ENCODE measurements at places on chromosomes 2 and 18.

GRCh38 chr18:45836242-45837205 lies 11.0 kb downstream of the SIGLEC15 start:
- no peak for DNase-seq

DNA sequence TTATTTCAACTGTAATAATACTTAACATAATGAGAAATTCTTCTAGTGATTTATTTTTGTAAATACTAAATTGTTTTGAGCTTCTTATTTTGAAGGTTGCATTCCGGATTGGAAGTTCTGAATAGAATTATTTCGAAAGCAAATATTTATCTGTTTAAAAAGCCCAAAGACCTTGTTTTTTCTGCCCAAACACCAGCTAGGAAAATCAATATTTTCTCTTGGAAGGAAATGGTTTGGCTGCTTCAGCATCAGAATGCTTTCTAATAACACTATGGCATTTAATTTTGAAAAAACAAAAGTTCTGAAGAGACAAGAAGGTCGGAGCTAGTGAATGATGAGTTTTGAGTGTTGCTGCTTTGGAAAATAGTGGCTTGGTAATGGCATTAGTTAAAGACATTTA lies 303.9 kb upstream of the KCNJ3 start:
- no peak for DNase-seq

DNA sequence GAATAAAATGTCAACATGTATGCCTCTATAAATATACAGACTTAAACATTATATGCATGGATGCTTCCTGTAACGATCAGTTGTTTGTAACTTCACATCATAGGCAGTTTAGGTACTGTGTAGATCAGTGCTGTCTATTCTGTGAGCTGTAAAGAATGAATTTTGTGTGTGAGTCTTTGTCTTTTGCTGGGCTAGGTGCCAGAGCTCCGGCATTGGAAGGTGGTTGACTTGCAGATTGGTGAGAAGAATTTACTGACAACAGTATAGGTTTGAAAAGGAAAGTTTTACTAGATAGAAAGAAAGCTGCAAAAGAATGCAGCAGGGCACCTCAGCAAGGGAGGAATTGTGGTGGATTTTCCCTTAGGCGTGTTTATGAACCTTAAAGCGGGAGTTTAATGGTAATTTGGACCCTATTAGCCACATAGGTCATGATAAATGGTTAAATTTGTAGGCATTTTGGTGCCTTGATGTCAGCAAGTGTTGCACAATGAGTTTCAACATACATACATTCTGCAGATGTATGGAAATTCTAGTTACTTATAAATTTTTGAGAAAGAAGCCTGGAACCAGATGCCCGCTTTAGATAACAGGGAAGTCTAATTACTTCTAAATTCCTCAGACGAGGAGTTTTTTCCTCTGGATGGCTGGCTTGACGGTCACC lies 6.7 kb upstream of the QPCT start:
- DNase-seq, result no peak

- no peak for DNase-seq
These were observed 139.9 kb upstream of the MAPRE2 start for GRCh38 chr18:34901299-34901698.

DNA sequence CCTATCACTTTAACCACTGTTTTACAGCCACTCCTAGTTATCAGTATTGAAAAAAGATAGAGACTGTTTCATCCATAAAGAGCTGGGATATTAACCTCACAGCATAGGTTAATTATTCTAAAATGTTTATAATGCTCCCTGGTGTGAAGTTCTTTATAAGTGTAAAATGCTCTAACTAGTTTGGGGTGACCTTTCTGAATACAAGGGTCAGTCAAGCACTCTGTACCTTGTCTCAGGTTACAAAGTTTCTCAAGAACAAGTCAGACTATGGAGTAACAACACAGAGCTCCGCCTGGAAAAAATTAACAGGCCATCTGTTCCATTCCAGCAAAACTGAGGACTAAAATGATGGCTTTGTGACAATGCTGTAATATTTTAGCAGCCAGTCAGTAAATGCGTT lies 107.4 kb downstream of the NOL4 start:
- no peak for DNase-seq

GRCh38 chr18:35525795-35526494 lies 28.2 kb upstream of the INO80C start:
- no peak for DNase-seq

DNA sequence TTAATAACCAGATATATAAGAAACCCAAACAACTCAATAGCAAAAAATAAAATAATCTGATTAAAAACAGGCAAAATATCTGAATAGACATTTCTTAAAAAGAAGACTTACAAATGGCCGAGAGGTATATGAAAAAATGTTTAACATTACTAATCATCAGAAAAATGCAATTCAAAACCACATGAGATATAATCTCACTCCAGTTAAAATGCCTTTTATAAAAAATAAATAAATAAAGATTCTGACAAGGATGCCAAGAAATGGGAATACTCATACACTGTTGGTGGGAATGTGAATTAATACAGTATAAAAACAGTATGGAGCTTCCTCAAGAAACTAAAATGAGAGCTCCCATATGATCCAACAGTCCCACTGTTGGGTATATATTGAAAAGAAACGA lies 33.9 kb upstream of the BMP10 start:
- DNase-seq, result no peak

- DNase-seq, result no peak
These were observed 72.5 kb upstream of the NYAP2 start for GRCh38 chr2:225326969-225327368.

GRCh38 chr2:71557321-71557720 lies 104.0 kb downstream of the DYSF start:
- DNase-seq, result no peak

- no peak for DNase-seq
These were observed 14.5 kb upstream of the FOSL2 start for GRCh38 chr2:28377984-28378678.

DNA sequence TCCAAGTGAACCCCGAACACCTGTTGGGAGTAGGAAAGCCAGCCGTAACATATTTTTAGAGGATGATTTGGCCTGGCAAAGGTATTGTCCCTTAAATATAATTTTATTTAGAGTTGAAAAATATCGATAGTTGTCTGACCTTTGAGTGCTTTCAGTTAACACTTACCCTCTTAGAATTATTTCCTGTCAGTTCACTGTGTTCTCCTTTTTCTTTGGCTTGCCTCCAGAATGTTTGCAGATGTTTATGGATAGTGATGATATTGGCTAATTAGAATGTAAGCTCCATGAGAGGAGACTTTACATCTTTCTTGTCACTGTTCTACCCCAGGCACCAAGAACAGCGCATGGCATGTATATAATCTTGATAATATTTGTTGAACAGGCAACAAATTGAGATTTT lies 19.8 kb downstream of the PIKFYVE start:
- DNase-seq, result no peak

GRCh38 chr2:14615760-14616159 lies 16.8 kb upstream of the LRATD1 start:
- no peak for DNase-seq

GRCh38 chr2:2717406-2717805 lies 386.3 kb upstream of the MYT1L start:
- no peak for DNase-seq

DNA sequence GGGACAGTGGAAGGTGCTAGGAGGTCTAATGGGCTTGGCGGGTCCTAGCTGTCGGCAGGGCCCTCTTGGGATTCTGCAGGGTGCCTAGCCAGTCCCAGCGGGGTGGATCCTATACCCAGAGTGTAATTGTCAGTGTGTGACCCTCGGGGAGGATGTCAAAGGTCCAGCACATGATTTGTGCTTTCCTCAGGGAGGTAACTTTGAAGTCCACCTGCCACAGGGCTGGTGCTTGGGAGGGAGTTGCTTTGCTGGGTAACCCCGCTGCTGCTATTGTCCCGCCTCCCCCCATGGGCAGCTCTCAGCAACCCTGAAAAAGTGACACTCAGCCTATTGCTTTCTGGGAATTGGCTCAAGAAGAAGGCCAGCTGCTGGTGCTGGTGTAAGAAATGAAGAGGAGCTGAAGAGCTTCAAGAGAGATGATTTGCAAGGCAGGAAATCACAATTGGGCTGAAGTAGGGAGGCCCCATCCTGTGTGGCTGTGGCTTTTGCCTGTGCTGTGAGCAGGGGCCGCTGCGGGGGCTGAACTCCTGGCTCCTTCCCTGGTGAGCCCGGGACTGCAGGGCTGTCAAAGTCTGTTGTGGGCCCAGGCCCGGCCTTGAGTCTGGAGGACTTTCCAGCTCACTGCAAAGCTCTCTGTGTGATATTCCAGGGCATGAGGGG lies 36.4 kb downstream of the EMILIN2 start:
- no peak for DNase-seq

DNA sequence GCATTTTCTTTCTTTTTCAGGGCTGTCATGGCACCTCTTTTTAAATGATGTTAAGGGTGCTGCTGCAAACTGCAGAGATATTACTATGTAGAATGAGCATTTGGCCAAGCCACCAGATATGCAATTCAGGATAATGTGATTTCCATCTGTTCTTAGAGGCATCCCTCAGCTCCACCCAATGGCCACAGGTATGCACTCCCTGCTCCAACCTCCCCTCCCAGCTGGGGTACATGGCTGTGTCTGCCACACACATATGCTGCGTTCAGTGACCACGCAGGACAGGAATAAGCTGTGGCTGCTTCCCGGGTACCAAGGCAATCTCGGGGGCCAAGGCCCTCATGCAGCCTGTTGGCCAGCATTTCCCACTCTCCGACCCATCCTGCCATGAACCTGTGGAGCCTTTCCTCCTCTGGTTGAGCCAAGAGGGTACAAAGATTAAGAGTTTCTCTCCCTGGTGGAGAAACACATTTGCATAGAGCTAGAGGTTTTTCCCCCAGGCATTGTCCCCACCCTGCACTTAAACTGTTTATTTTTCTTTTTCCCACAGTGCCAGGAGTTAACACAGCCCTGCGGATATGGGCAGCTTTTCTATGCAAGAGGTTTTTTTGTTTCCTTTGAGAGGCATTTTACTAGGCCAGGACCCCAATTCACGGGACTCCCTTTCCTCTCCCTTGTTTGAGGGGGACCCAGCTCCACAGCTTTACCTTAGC lies 147.0 kb downstream of the GCA start:
- DNase-seq, result no peak

DNA sequence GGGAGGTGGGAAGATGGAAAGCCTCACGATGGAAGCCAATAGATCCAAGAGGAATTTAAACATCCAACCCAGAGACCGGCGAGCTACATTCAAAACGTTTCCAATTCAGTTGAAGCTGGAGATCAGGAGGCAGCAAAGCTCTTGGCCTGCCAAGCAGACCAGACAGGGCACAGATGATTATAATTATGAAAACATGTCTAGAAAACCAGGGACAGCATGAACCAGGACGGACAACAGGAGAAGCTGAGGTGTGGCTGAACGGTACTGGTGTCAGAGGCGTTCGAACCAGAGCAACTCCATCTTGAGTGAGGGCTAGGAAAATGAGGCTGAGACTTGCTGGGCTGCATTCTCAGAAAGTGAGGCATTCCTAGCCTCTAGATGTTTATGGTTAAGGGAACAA lies 102.2 kb upstream of the CCDC150 start:
- DNase-seq, result no peak

DNA sequence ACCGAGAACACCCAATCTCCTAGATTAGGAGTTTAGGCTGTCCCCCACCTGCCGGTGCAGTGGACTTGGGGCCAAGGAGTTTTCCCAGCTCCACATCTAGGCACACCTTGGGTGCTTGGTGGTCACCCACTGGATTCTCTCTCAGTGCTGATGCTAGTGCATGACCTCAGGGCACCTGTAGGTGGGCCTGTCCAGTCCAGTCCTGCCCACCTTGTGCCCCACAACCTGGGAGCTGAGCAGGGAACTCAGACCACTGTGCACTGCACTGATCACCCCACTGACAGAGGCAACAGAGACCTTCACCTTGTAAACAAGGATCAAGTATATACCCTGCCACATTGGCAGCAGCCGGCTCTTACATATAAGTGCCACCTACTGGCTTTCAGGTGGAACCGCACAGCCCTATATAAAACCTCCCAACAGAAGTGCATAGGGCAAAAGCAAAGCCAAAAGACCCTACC lies 12.7 kb upstream of the CDH19 start:
- DNase-seq, result no peak

DNA sequence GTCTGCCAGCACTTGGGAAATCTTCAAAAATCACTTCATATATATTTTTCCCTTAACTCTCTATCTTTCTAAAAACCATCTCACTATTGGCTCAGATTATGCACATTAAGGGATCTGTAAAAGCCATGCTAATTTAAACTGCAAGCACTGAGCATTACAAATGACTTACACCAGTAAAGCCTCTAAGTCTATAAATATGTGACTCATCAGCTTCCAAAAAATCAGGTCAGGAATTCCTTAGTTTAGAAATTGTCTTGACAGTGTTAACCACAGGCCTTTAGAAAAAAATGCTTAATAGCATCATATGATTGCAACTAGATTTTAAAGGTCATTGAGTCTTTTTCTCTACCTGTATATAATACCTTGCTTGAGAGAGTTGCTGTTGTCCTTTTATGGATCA lies 1113.6 kb upstream of the PIK3C3 start:
- DNase-seq, result no peak

DNA sequence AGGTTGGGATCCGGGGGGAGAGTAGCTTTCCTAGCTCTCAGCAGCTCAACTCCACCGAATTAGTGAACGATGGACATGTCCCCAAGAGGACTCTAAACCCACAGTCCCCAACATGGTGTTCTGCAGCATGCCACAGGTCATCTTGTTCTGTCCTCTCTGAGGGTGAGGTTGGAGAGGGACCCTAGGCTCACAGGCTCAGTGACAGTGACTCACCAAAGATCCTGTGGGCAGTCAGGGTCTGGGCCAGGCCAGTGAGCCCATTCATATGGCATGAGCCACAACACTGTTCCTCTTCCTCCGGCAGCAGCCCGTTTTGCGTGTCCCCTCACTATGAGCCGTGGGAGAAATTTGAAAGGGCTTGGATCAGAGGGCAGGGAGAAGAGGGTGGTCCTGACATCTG lies 2.8 kb upstream of the SLC20A1 start:
- no peak for DNase-seq

GRCh38 chr2:232261776-232262175 lies 116.8 kb upstream of the ALPP start:
- DNase-seq, result no peak

GRCh38 chr2:138309760-138310159 lies 191.8 kb upstream of the SPOPL start:
- no peak for DNase-seq

- DNase-seq, result no peak
These were observed 193.2 kb downstream of the CCDC85A start for GRCh38 chr2:56376699-56377665.

DNA sequence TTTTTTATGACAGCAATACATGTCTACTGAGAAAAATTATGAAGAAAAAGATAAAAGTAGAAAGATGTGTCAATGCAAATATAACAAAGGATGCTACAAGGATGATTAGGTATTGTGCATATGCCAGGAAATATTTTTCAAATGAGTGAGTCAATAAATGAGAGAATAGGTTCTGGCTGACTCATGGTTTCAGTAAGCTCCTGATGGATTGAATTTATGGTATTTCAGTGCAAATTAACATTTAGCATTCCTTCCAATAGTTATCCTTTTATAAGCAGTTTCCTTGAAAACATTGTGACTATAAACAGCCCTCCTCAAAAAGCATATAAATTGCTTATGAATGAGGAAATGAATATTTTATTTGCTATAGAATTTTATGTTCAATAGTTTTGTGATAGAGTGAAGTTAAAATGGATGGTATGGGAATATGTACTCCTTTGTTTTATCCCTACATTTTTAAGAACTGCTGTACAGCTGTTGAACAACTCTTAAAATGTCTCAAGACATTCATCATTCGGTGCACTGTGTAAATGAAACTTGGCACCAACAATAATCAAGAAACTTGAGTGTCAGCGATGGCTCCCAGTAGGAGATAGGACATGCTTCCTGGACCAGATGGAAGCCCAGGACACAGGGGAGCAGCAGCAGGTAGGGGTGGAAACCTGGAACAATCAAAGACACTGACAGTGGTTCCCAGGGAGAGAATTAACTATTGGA lies 144.7 kb downstream of the PMAIP1 start:
- DNase-seq, result no peak

Data from stimulated activated CD8-positive, alpha-beta memory T cell treated with anti-CD3 and anti-CD28 coated beads, Interleukin-2, amount 100 ng/mL, for 1 hour (primary cell).